Activated naive CD8-positive, alpha-beta T cell treated with anti-CD3 and anti-CD28 coated beads, Interleukin-2, amount 10 ng/mL, durations not matched to agents 7 days and 5 days (primary cell): ENCODE measurements at places on chromosomes 2 and 18. TPM values are rescaled to one million over a fixed set of nuclear protein-coding genes. Genes with fewer than 3 reads are reported as not detected.

DNA sequence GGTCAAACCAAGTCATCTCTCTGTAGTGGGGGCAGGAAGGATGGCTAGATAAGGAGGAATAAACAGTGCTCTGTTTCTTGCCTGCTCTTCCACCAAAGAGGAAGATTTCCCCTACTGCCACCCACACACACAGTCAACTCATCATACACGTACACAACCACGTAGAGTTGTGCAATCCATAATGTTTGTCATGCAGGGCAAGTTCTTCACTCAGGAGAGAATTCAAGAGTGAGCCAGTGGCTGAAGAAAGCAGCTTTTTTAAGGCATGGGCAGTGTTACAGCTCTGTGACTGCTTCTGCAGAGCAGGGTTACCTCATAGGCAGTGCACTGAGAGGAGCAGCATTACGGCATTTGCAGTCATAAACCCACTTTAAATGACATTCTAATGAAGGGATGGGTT, 283.0 kb downstream of the RND3 start:
- no peak for DNase-seq

- no peak for DNase-seq
Observed at GRCh38 chr18:25341831-25342230, 10.1 kb downstream of the ZNF521 start.

- DNase-seq, result no peak
Observed at GRCh38 chr2:132974467-132975095, 304.6 kb upstream of the LYPD1 start.

DNA sequence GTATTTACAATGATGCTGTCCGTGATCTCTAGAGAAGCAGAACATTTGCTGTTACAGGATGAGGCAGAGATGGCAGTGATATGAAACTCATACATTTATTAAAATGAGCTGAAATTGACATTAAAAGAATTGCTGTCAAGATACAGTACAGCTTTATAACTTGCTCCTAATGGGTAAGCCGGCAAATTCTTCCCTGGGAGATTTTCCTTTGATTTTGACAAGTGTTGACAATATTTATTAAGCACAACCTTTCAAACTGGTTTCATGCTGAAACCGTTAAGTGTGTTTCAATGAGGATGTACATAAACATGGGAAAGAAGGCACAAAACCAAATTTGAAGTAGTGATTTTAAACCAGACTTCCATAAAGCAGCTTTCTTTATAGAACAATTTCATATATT, 45.5 kb downstream of the SPHKAP start:
- DNase-seq, result no peak

GRCh38 chr18:54269893-54270844, 852 bp downstream of the POLI start:
- DNase-seq, result no peak

DNA sequence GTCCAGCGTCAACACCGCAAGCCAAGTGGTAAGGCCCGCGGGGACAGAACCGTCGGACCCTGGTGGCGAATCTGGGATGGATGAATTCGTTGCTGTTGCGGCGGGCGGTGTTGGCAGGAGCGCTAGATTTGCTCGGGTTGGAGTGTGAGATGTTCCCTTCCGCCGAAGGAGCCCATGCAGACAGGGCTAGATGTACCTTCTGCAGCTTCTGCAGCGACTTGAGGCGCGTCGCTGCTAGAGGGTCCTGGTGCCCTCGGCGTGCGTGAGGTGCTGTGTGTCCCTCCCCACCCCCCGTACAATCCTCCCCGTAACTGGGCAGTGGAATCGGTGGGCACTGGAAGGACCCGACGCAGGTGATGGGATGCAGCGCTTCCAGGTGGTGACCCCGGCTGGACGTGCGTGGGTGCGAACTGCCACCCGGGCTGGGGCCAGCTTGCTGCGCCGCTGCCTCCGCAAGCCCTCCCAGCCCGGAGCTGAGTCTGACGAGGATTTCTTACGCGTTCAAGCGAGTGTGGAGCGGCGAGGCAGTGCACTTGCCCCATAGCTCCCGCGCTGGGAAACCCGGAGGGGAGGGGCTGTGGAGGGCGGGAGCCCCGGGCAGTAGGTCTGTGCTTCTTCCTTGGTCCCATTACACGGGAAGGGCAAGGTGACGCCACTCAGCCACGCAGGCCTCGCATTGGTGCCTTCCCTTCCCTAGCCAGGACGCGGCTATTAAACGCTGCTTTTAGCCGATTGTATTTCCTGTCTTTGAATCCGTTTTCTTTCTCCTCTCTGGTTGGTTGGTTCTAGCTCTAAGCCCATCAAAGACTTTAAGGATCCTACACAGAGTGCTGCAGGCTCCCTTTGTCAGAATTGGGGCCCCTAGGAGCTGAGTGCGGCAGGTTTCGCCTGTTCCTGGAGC, 34.2 kb downstream of the CHRNA1 start:
- DNase-seq, result peak; percentile 57

- DNase-seq, result no peak
Observed at GRCh38 chr18:54671291-54671881, 80.3 kb downstream of the DYNAP start.

DNA sequence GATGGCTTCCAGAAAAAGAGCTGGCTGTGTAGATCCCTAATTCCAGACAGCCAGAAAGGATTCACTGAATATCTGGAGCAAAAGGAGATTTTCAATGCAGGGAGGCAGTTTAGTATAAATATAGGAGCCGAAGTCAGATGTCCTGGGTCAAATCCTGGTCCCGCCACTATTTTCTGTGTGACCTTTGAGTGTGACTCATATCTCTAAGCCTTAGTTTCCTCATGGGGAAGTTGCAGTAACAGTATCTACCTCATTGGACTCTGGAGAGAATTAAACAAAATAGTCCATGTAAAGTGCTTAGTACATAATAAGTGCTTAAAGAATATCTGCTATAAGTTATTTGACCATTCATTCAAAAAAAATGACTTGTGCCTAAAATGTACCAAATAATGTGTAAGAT, 52.1 kb upstream of the ITGA6 start:
- no peak for DNase-seq

- DNase-seq, result no peak
Observed at GRCh38 chr2:4762951-4763376, 929.2 kb upstream of the SOX11 start.

DNA sequence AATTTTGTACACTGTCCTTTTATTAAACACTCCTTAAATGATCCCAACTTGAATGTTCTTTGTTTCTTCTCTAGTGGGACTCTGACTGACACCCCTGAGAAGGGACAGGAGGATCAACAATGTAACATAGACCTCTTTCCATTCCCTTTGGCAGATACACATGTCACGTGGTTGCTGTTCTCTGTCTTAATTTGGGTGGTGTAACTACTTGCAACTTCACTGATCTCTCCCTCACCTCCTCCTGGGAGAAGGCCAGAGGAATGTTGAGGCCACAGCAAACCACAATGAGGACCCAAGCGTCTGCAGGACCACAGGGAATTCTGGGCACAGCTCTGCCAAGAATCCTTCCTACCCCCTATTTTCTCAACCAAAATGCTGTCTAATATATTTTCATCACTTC, 205.6 kb downstream of the RTP5 start:
- no peak for DNase-seq

- no peak for DNase-seq
Observed at GRCh38 chr2:179842498-179843153, 18.8 kb downstream of the ZNF385B start.

- DNase-seq, result no peak
Observed at GRCh38 chr18:25896956-25897355, 193.5 kb downstream of the SS18 start.

DNA sequence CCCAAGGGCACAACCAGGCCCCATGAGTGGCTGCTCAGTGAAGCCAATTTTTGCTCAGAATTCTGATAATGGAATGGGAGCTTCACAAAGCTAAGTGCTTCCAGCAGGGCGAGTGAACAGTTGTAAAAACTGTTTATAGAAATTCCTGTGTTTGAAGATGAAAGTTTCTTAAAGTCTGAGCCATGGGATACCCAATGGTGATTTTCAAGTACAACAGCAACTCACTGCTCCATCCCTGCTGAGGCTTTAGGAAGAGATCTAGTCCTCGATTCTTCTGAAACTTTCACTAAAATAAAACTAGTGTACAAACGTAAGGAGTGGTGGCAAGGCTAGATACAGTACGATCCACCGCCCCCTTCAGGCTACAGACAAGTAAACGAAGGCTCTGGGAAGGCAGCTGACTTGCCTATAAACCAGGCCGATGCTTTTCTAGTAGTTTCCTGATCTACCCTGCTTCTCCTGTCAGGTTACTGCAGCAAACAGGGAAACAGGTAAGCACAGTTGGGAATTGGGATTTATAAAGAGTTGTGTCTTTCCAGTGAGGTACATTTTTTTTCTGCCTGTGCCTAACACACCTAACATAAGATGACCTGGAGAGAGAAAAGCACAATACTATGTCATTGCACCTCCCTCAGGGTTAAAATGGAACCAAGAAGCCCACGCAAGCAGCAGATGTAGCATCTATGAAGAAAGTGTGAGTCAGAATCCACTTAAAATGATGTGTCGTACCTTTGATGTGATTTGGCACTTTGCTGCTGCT, 108.7 kb downstream of the UXS1 start:
- DNase-seq, result peak; percentile 43

GRCh38 chr2:232871835-232872736, 2.0 kb downstream of the SNORC start:
- no peak for DNase-seq

- no peak for DNase-seq
Observed at GRCh38 chr2:58072102-58072501, 25.5 kb downstream of the VRK2 start.

GRCh38 chr2:198518935-198519334, 714.5 kb downstream of the PLCL1 start:
- DNase-seq, result no peak

DNA sequence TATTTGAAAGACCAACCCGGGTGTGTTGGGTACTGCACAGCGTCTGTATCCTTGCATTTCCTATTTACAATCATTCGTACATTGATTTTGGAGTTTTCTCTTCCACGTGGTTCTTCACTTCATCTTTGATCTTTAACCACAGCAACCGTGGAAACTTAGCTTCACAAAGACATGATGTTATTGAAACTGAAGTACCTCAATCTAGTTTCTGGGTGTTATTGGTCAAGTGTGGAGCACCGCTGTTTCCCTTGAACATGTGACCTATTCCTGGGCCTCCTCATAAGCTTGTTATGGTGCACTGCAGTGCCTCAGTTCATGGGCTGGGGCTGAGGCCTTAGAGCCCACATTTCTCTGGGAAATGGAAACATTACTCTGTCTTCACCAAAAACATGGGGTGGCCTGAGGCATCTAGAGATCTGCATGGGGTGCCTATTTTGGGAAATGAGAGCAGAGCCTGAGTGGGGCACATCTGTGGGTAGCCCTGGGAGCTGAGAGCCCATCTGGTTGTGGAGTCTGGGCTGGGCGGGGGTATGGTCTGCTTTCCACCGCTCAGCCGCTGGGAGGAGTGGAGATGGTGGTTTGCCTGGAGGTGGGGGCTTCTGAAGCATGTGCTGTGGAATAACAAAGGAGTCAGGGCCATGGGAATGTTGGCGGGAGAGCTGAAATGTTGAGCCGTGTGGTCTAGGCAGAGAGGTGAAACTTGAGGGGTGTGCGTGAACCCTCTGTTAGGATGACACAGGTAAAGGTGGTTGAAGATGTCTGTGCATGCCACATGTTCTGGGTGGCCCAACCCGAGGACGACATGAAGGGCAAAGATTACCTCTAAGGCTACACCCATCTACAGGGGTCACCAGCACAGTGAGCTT, 37.4 kb downstream of the ZNF236 start:
- DNase-seq, result no peak

GRCh38 chr2:15556311-15556930, 4.7 kb downstream of the NBAS start:
- no peak for DNase-seq

GRCh38 chr2:165423081-165423480, 46.4 kb upstream of the CSRNP3 start:
- no peak for DNase-seq

GRCh38 chr2:235492850-235493344, 946 bp upstream of the AGAP1 start:
- no peak for DNase-seq

GRCh38 chr2:104873689-104874054, 19.8 kb downstream of the POU3F3 start:
- no peak for DNase-seq

- DNase-seq, result no peak
Observed at GRCh38 chr2:3324404-3325281, 53.0 kb downstream of the EIPR1 start.

- no peak for DNase-seq
Observed at GRCh38 chr2:59177748-59178147, 936.6 kb upstream of the FANCL start.

- DNase-seq, result peak; percentile 40
Observed at GRCh38 chr18:62637807-62638687, 77.3 kb upstream of the PHLPP1 start.

GRCh38 chr2:235677276-235677788, 183.5 kb downstream of the AGAP1 start:
- no peak for DNase-seq

DNA sequence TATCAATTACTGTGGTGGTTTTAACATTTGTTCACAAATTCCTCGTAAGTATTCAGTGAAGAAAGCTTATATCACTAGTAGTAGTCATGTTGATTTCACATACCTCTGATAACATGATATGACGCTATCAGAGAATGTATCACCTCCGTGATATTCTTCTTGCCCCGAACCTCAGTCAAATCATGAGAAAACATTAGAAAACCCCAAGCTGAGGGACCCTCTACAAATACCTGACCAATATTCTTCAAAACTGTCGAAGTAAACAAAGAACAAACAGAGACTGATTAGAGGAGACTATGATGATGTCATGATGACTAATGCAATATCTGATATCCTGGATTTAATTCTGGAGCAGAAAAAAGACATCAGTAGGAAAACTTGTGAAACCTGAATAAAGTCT, 85.6 kb upstream of the SPOPL start:
- DNase-seq, result no peak

DNA sequence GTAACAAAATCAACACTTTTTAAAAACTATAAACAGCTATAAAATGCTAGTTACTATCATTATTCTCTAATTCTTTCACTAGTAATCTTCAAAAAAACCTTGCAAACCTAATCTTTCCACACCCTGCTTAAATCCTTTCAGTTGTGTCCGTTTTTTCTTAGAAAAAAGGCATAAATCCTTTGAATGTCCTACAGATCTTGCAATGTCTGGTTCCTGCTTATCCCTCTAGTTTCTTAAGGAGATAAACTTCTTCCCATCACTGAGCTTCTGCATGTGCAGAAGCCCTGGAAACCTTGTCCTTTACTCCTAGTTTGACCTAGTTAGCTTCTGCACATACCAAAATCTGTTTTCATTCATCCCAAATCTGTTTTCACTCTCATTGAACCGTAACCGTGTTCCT, 1.3 kb upstream of the PNO1 start:
- no peak for DNase-seq

- peak; percentile 69 for DNase-seq
Observed at GRCh38 chr18:46343931-46344372, 239.8 kb downstream of the HAUS1 start.

- DNase-seq, result no peak
Observed at GRCh38 chr18:45464619-45465018, 150.7 kb upstream of the SLC14A2 start.

The ICA1L gene
- 4.5 TPM for total RNA-seq

The SMCHD1 gene
- 177 TPM for total RNA-seq

The ALLC gene
- not detected for total RNA-seq

The COLEC12 gene
- 0.11 TPM for total RNA-seq

The SGO2 gene
- 35.0 TPM for total RNA-seq

The REG1B gene
- total RNA-seq, result not detected

The SOX11 gene
- not detected for total RNA-seq

The DAPL1 gene
- not detected for total RNA-seq

The XIRP2 gene
- not detected for total RNA-seq

The NEU4 gene
- total RNA-seq, result 0.20 TPM

The IL37 gene
- not detected for total RNA-seq

The C2orf72 gene
- total RNA-seq, result 0.47 TPM

The C1QL2 gene
- not detected for total RNA-seq

The TRABD2A gene
- 85.5 TPM for total RNA-seq

The NAT8 gene
- total RNA-seq, result not detected

The SERPINB13 gene
- total RNA-seq, result not detected

The MAIP1 gene
- total RNA-seq, result 20.0 TPM

The SFT2D3 gene
- 8.7 TPM for total RNA-seq
